ENCODE measurements at places on chromosomes 12 and 14. TPM values are rescaled to one million over a fixed set of nuclear protein-coding genes. Genes with fewer than 3 reads are reported as not detected.

DNA sequence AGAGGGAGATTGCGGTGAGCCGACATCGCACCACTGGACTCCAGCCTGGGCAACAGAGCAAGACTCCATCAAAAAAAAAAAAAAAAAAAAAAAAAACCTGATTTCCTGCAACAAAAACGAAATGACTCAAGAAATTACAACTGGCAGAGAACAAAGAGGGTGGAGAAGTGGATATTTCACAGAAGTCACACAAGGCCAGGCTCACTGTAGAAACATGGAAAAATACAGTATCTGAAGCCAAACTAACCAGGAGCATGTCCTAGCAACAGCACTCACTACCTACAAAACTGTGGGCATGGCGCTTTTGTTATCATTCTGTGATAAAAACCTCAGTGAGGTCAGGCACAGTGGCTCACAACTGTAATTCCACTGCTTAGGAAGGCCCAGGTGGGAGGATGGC lies 11.7 kb upstream of the MMP17 start:
- DNase-seq = no peak

DNA sequence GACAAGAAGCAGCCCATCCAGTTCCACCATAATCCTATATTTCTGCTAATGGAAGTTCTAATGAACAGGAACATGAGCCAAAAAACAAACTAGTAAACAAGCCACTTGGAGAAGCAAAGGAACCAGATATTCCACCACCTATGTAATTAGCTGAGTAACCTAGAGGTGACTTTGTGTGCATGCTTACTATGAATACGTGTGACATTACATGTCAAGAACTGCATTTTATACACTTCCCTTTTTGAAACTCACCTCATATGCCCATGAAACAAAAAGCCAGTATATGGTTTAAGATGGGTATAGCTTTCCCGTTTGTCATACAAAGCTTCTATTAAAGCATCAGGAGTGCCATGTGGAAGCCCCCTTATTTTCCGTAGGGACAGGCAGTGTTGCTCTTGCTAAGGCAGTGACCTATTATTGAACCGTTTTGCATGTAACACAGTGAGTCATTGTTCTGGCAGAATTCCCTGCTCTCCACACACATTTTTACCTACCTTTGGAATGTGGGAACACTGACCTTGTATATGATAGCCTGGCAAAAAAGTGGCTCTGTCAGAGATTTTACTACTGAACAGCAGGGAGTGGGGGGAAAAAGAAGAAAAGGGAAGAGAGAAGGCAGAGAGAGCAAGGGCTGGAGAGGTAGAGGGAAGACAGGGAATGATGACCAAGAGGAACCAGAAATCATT lies 34.8 kb upstream of the FRMD6 start:
- DNase-seq = no peak

DNA sequence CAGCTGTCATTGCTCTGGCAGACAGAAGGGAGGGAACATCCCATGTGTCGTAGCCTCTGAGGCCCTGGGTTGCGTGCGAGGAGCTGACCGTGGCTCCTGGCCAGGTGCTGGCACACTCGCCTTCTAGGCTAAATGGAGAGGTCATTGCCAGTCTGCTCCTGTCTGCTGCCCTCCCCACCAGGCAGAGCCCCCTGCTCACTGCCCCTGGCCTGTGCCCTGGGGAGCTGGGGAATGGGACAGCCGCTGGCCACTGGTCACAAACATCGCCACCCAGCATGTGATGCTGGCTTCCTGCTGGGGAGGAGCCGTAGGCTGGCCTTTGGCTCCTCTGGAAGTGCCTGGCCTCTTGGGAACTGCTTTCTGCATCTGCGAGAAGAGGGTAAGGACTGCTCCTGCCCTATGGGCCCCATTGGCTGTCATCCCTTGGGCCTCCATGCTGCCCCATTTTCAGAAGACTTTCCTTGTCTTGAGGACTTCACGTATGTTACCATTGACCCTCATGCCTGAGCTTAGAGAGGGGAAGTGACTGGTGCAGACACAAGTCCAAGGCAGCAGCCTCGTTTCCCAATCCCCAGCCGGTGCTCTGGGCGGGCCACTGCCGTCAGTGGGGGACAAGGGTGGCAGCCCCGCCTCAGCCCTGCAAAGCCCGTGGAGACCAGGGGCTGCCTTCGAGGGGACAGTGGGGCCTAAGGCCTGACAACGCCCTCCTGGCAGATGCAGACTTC lies 2.0 kb upstream of the TNFAIP2 start:
- no peak for DNase-seq

DNA sequence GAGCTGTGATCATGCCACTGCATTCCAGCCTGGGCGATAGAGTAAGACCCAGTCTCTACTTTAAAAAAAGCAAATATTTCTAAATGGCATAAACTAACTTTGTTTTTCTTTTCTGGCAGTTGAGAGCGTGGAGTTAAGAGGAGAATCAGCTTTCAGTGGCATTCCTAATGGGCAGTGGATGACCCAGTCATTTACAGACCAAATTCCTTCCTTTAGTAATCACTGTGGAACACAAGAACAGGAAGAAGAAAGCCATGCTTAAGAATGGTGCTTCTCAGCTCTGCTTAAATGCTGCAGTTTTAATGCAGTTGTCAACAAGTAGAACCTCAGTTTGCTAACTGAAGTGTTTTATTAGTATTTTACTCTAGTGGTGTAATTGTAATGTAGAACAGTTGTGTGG lies 21.2 kb downstream of the TDG start:
- no peak for DNase-seq

DNA sequence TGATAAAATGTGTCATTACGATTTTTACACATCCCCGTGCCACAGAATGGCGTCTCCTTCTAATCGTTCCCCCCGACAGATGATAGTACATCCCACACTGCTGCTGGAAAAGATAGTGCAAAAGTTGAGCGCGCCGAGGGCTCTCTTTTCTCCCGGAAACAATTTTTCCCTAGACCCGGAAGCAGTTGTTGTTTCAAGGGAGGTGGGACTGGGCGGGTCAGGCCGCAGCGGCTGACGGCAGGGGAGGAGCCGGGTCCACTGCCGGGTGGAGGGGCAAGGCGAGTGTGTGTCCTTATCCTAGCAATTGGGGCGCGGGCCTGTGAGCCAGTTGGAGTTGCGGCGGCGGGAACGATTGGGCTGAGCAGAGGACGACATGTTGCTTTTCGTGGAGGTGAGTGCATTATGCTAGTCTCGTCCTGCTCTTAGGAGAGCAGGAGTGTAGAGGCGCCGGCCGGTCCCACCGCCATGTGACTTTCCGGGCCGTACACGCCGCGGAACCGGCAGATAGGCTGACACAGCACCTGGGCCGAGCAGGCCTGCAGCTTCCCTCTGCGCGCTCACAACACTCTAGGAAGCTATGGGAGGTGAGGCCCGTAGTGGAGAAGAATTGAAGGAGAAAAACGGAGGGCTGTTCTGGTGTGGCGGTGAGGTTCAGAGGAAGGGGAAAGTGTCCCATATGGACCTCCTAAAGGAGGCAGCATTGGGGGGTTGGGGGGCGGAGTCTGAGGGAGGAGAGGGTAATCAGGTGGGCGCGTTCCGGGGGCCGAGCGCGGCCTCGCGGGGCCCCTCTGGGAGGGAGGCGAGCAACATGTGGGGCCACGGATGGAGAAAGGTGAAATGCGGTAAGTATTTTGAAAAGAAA lies at the start of gene LARP4:
Gene LARP4 (plus strand): TSS at position 248 of the 862 bp plus-strand sequence. CDS start 126 bp downstream, at position 374.
- DNase-seq = peak; percentile 93

- peak; percentile 77 for DNase-seq
Observed at GRCh38 chr12:122886851-122887818, 8.8 kb downstream of the VPS37B start.

GRCh38 chr12:114921781-114922180 lies 237.8 kb upstream of the TBX3 start:
- no peak for DNase-seq

- peak; percentile 31 for DNase-seq
Observed at GRCh38 chr12:128844031-128844635, 9.1 kb upstream of the GLT1D1 start.

DNA sequence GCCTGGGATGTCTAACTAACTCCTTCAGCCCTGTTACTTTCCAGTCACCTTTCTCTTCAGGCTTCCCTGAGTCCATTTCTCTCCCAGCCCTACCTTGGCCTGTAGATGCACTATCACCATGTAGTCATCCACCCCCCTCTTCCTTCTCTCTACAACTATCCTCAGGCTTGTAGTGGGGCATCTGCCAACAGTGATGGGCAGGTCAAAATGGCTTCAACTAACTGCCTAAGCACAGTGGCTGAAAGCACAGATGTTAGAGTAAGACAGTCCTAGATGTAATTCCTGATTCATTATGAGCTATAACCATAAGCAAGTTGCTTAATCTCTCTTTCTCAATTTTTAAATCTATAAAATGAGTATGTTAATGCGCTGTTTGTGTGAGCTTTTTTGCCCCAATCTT lies 133.6 kb upstream of the NAV3 start:
- no peak for DNase-seq

The PIWIL1 gene
- total RNA-seq = not detected

The PLEKHG7 gene
- total RNA-seq = not detected

The PZP gene
- not detected for total RNA-seq

The CCDC197 gene
- total RNA-seq = 2.2 TPM

The MIP gene
- total RNA-seq = not detected

Measured in activated T-cell treated with anti-CD3 and anti-CD28 coated beads, Interleukin-2, amount 50 U/mL, for 72 hours (primary cell).